ENCODE measurements at places on chromosomes 5 and 9.

DNA sequence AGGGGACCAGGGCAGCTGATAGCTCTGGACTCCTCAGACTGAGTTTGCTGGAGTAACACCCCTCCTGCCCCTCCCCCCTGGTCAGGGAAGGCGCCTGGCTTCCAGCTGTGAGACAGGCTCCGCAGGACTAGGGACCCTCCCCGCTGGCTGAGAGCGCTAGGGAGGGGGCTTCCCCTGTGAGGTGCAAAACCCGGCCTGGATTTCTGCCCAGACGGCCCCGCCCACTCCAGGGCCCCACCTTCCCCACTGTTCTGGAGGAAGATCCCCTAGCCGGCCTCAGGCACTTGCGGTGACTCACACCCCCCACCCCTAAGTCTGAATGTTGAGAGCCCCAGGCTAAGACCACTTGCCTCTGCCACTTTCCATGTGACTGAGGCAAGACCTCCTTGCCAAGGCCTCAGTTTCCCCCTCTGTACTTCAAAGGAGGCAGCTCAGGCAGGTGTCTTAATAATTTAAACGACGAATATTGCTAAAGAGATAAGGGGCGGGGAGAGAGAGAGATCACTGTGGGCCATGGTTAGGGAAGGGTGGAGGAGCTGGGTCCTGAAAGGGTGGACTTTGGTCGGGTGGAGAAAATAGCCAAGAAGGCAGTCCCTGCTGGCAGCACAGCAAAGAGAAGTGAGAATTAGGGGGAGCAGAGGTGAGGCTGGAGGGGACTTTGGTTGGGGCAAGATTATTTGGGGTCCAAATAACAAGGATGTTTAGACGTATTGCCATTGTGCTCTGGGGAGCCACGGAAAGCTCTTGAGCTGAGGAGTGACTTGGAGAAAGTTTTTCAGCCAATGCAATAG lies 1.0 kb upstream of the DAB2IP start:
- no peaks in the 10 kb centered on the region for H3K36me3 ChIP-seq
- no peaks in the 10 kb centered on the region for H3K27me3 ChIP-seq
- DNase-seq: peak; percentile 72
- H3K4me3 ChIP-seq: no peak overlapping the region

DNA sequence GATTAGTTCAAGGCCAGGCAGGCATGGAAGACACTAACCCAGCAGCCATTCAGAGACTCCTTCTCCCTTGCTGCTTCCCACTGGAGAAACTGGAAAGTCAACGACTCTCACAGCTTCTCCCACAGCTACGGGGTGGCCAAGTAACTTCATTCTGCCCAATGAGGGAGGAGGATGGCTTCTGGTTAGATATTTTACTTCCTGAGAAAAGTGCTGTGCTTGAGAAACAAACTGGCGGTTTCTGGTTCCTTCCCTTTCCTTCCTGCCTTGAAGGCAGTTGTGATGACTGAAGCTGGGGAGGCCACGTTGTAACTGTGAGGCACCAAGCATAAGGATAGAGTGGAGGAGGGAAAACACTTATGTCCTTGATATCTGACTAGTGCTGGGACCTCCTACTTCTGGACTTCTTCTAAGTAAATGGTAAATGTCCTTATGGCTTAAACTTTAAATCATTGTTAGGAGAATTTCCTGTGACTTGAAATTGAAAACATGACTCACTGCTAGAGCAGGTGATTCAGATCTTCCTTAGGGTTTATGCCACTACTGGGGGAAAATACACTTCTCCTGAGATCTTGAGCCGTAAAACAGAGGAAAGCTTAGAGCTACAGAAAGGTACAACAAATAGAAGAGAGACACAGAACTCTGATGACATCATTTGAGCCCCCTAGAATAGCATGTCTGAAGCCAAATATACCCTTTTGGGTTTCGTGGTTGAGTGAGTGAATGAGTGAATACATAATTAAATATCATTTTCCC lies 3.1 kb upstream of the GNPDA1 start:
- H3K4me1 ChIP-seq: no peaks in the 10 kb centered on the region
- DNase-seq: no peak
- H3K36me3 ChIP-seq: no peaks in the 10 kb centered on the region
- no peak overlapping the region for H3K4me3 ChIP-seq

DNA sequence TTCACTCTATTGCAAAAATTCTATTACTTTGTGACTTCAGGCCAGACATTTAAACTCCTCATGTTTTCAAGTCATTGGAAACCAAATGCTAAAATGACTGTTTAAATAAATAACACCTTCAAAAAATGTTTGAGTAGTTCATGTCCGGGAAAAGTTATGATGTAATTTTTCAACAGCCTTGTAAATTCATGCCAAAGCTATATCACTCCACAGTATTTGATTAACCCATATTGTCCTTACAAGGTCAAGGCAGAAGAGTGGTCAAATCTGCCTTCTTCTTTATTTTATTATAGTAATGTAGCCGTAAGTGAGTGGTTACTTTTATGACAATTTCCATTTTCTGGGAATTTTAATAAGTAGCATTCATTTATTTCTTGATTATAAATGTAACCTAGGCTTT lies 72.8 kb downstream of the ADCY2 start:
- H3K27ac ChIP-seq: no peak overlapping the region
- H3K36me3 ChIP-seq: no peaks in the 10 kb centered on the region
- H3K27me3 ChIP-seq: no peaks in the 10 kb centered on the region
- no peak for DNase-seq
- 0 out of 2 replicates have a peak, but pooled peaks cover 2% of the 10 kb centered on the region for H3K4me1 ChIP-seq
- no peak overlapping the region for H3K4me3 ChIP-seq

DNA sequence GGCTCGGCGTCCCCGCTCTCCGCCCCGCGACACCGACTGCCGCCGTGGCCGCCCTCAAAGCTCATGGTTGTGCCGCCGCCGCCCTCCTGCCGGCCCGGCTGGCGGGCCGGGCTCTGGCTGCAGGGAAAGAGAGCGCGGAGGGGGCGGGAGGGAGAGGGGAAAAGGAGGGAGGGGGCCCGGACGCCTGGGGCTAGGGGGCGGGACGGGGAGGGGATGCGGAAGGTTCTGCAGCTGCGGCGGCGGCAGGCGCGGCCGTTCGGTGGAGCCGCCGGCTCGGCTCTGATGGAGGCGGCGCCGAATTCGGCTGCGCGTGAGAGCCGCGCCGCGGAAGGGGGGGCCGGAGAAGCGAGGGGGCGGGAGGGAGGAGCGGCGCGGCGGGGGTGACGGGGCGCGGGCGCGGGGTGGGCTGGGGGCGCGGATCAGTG lies at the start of gene MARCHF11:
Gene MARCHF11 (minus strand): TSS at position 281 of the 425 bp plus-strand sequence. CDS start 216 bp downstream, at position 65.
- no peak within 1 kb of the TSS for H3K27ac ChIP-seq
- no peaks in the 10 kb centered on the region for H3K36me3 ChIP-seq
- H3K4me3 ChIP-seq: peak within 1 kb of the TSS; percentile 73
- no peak for DNase-seq

GRCh38 chr5:66100851-66101250 lies 43.2 kb upstream of the SREK1 start:
- DNase-seq: no peak
- no peak overlapping the region for H3K4me3 ChIP-seq
- no peak overlapping the region for H3K27ac ChIP-seq
- H3K27me3 ChIP-seq: no peaks in the 10 kb centered on the region

GRCh38 chr5:5132234-5132633 lies 7.9 kb upstream of the ADAMTS16 start:
- DNase-seq: no peak
- no peak overlapping the region for H3K4me3 ChIP-seq
- H3K27me3 ChIP-seq: no peaks in the 10 kb centered on the region
- no peak overlapping the region for H3K27ac ChIP-seq

DNA sequence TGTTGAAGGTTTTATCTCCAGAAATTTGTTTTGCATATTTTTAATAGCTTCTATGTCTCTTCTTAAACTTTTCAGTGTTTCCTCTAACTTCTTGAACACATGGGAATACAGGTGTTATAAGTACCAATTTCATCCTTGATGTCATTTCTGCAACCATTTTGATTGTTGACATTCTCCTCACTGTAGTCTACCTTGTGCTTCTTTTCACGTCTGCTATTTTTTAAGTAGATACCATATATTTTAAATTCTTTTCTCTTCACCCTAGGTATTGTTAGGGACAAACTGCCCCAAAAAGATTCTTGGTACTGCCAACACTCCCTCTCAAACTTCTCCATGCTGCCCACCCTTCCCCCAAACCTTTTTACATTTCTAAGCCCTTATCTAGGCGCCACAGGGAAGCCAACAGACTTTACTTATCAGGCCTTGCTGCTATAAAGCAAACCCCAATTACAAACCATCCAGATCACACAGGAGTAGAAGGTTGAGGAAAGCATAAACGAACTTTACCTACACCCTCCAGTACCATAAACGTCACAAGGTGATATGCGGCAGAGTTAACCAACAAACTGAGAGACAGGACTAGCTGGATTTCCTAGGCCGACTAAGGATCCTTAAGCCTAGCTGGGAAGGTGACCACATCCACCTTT lies 1165.3 kb downstream of the TAF11L14 start:
- no peaks in the 10 kb centered on the region for H3K36me3 ChIP-seq
- no peaks in the 10 kb centered on the region for H3K27me3 ChIP-seq
- H3K27ac ChIP-seq: no peak overlapping the region
- H3K4me1 ChIP-seq: peaks cover 2% of the 10 kb centered on the region

DNA sequence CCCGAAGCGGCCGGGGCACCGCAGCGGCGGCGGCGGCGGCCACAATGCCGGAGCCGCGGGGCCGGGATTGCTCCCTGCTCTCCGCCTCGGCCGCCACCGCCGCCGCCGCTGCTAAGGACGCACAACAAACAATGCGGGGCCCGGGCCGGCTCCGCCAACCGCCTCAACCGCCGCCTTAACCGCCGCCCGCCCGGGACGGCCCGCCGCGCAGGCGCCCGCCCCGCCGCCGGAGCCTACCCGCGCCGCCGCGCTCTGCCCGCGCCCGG lies 254 bp downstream of the STRBP start:
- no peak overlapping the region for H3K27ac ChIP-seq
- DNase-seq: no peak
- no peaks in the 10 kb centered on the region for H3K27me3 ChIP-seq
- H3K4me1 ChIP-seq: peaks cover 4% of the 10 kb centered on the region
- no peaks in the 10 kb centered on the region for H3K36me3 ChIP-seq
- peak overlapping the region; percentile 98 for H3K4me3 ChIP-seq

GRCh38 chr9:94771096-94771495 lies 44.6 kb downstream of the AOPEP start:
- DNase-seq: no peak
- H3K36me3 ChIP-seq: no peaks in the 10 kb centered on the region
- H3K27ac ChIP-seq: no peak overlapping the region
- 0 out of 2 replicates have a peak, but pooled peaks cover 1% of the 10 kb centered on the region for H3K4me1 ChIP-seq
- no peaks in the 10 kb centered on the region for H3K27me3 ChIP-seq
- H3K4me3 ChIP-seq: no peak overlapping the region

- no peaks in the 10 kb centered on the region for H3K36me3 ChIP-seq
- H3K27me3 ChIP-seq: no peaks in the 10 kb centered on the region
- no peak overlapping the region for H3K27ac ChIP-seq
- peaks cover 1% of the 10 kb centered on the region for H3K4me1 ChIP-seq
- no peak overlapping the region for H3K4me3 ChIP-seq
- DNase-seq: no peak
These were observed 102.2 kb upstream of the SLCO6A1 start for GRCh38 chr5:102600964-102601363.

GRCh38 chr5:122346897-122347581 lies 35.0 kb downstream of the SNCAIP start:
- no peak overlapping the region for H3K27ac ChIP-seq
- DNase-seq: no peak
- no peaks in the 10 kb centered on the region for H3K27me3 ChIP-seq
- no peaks in the 10 kb centered on the region for H3K36me3 ChIP-seq

DNA sequence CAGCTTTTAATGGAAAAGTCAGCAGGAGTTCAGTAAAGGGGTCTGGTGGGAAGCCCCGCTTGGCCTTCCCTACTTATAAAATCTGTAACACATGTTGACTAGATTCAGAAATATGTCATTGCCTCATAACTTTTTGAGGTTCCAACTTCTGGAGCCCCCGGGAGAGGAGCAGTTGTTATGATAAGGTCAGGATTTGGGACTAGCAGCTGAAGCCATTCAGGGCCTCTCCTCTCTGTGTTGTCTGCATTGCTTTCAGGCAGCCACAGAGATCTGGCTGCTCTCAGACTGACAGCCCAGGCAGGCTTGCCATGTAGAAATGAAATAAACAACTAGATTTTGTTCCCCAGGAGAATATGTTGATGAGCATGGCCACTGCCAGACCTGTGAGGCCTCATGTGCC lies 167.1 kb downstream of the RFK start:
- H3K27me3 ChIP-seq: no peaks in the 10 kb centered on the region
- H3K27ac ChIP-seq: no peak overlapping the region
- no peak overlapping the region for H3K4me3 ChIP-seq
- DNase-seq: no peak
